ENCODE measurements at places on chromosomes 4 and X.

GRCh38 chr4:54107951-54108748, 8.2 kb downstream of the GSX2 start:
- no peak for DNase-seq

DNA sequence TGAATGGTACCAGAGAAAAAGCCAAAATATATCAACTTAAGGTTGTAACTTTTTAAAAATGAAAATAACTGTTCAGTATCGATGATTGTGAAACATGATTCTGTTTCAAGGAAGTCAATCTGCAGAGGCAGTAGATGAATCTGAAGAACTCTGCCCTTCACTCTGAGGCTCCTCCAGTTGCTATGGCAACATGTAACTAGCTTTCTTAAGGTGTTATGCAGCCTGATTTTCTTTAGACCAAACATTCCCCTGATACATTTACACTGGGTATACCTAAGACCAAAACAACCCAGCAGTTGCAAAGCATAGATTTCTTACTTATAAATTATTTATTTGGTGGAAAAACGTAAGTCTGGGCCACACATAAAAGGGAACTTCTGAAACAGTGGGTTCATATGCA, 133.6 kb upstream of the RASGEF1B start:
- DNase-seq, result no peak

GRCh38 chrX:155514225-155514624, 55.8 kb upstream of the F8A3 start:
- no peak for DNase-seq

- no peak for DNase-seq
These were observed 168.2 kb downstream of the DCTD start for GRCh38 chr4:182748949-182749348.

- DNase-seq, result peak; percentile 16
These were observed 191.2 kb downstream of the RRAGB start for GRCh38 chrX:55908661-55909212.

DNA sequence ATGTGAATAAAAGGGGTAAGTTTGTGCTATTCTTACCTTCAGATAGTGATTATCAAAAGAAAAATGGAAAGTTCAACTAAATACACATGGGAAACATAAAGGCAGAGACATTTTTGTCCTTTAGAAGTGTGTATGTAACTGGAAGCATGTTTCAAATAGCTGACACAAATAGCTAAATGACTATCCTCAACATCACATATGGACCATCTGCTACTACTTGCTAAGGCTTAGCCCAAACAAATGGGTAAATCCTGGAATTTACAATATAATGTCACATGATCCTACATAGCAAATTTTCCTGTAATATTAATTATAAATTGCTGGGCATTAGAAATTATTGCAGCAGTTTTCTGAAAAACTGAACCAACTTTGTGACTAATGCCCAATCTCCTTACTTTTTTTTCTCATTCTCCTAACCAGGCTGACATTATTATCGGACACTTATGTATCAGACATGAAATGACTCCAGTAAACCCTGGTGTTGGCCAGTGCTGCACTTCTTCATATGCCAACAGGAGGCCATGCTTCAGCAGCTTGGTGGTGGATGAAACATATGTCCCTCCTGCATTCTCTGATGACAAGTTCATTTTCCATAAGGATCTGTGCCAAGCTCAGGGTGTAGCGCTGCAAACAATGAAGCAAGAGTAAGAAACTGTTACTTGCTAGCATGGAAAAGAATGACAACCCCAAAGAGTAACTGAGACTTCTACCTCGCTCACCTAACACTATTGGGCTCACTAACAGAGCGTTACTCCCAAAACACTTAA, 16.1 kb downstream of the AFP start:
- DNase-seq, result peak; percentile 81

Data from tongue (tissue), 3 donors.